Suprapubic skin (tissue), 4 donors: ENCODE measurements at places on chromosomes 5 and 9. TPM values are rescaled to one million over a fixed set of nuclear protein-coding genes. Genes with fewer than 3 reads are reported as not detected.
A peak's percentile ranks its signal among the peaks of the same experiment; 100 is the strongest.

DNA sequence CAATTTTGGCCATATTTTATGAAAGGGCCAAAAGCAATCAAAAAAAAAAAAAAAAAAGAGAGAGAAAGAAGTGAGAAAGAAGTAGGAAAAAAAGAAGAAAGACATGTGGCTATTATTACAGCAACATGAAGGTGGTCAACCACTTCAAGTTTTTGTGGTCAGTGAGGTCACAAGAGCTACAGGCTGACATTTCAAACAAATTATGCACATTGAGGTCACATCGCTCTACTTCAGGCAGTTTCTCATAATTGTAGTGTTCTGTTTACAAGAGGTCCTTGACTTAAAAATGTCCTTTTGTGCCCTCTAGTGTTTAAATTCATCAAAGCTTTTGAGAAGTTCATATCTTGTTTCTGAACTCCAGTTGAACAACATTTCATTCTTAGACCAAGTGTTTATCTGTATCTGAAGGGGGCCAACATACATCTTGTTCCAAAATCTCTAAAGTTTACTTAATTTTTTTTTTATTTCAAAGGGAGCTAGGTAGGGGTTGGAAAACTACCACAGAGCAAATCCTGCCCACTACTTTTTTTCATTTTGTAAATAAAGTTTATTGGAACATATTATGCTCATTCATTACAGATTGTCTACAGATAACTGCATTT, 513.1 kb downstream of the PDE4D start:
- DNase-seq, result no peak
- H3K4me1 ChIP-seq, result peaks cover 2% of the 10 kb centered on the region
- H3K27ac ChIP-seq, result no peak overlapping the region

DNA sequence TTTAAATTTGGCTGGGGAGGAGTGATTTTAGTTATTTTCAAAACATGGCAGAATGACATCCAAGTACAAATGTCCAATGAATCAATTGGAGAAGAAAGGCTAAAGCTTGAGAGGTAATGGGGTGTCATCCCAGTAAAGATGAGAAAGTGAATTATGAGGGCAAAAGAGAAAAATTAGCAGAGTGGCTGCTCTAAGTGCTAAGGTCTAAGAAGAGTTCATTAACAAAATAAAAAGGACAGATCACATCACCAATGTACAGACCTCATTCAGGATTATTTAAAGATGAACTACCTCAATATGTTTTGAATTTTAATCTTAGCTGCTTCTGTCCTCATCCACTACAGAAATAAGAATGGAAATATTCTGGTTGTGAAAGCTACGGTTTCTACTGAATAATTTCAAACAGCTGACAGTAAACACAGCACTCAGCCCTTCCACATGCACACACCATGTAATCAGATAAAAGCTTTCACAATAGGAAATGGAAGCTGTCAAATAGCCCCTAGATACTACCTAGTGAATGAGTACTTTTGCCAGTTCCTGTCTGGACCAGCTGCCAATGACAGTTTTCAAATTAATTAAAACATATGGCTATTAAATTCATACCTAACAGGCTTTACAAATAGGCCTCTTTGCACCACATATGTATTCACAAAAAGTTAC, 171.5 kb downstream of the SSBP2 start:
- no peak overlapping the region for H3K27ac ChIP-seq
- no peaks in the 10 kb centered on the region for H3K27me3 ChIP-seq
- H3K4me1 ChIP-seq, result peaks cover 4% of the 10 kb centered on the region
- H3K36me3 ChIP-seq, result no peaks in the 10 kb centered on the region
- no peak for DNase-seq

GRCh38 chr5:56326116-56326515, 93.0 kb upstream of the ANKRD55 start:
- peaks cover 6% of the 10 kb centered on the region for H3K4me1 ChIP-seq
- no peaks in the 10 kb centered on the region for H3K36me3 ChIP-seq
- H3K27me3 ChIP-seq, result no peaks in the 10 kb centered on the region
- H3K4me3 ChIP-seq, result no peak overlapping the region

GRCh38 chr5:159207686-159208513, 1.5 kb downstream of the RNF145 start:
- peaks cover 72% of the 10 kb centered on the region for H3K4me1 ChIP-seq
- H3K4me3 ChIP-seq, result peak overlapping the region; percentile 80
- DNase-seq, result peak; percentile 90
- no peaks in the 10 kb centered on the region for H3K36me3 ChIP-seq
- H3K27ac ChIP-seq, result peak overlapping the region; percentile 94
- H3K27me3 ChIP-seq, result no peaks in the 10 kb centered on the region

- no peak overlapping the region for H3K4me3 ChIP-seq
- no peak for DNase-seq
- no peaks in the 10 kb centered on the region for H3K4me1 ChIP-seq
- no peaks in the 10 kb centered on the region for H3K36me3 ChIP-seq
These were observed 166.4 kb upstream of the MVB12B start for GRCh38 chr9:126160067-126160853.

RPS23 gene
- 3,641 TPM for total RNA-seq
